ENCODE measurements at places on chromosomes 6 and 20.

DNA sequence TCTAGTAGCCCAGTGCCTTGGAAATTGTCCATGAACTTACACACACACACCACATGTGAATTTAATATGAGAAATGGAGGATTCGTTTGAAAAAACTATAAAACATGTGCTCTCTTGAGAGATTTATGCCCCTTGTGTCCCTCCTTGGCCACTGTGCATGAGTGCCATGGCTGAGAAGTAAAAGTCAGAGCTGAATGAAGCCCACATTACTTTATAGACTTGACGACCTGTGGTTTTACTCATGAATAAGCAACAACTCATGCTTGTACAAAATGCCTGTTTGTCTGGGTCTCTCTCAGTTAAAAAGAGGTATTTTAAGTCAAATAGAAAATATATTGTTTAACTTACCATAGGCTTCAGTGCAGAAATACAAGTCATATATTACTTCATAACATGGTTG is 102.7 kb downstream of the KCNQ5 start:
- no peak for DNase-seq

- no peak for DNase-seq
Observed at GRCh38 chr6:47736083-47736700, 37.8 kb downstream of the ADGRF4 start.

DNA sequence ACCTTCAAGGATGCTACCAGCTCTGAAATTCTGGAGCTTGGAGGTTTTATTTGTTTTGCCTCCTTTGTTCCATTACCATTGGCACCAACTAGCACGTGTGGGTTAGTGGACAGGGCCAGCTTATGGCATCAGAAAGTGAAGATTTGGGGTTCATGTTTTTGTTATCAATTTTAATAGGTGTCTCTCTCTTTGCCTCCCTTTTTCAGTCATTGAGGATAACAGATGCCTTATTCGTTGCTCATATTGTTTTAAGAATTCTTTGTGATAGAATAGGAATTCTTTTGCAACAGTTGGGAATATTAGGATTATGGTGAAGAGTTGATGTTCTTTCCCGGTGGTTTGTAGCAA is 22.9 kb downstream of the TMC2 start:
- no peak for DNase-seq

- DNase-seq = no peak
Observed at GRCh38 chr6:22164236-22164635, 132.6 kb downstream of the PRL start.

- no peak for DNase-seq
Observed at GRCh38 chr6:138988469-138988834, 399 bp upstream of the REPS1 start.

DNA sequence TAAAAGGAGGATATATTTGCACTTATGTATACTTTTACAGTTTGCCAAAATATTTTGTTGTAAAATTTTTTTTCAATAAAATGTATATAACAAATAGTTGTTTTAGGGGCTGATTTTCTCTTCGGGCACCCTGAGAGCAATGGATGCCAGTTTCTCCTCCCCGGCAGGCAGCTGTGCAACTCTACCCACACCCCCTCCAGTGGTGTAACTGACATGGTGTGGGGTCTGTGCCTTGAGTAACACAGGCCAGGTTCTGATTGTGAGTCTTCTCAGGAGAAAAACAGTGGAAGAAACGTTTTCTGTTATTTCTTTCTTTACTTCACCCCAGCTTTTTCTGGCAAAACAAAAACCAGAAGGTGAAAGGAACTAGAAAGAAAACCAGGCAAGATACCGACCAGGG is 6.1 kb downstream of the FOXF2 start:
- no peak for DNase-seq

All from amniotic stem cell (primary cell).